Activated CD4-positive, alpha-beta T cell treated with anti-CD3 and anti-CD28 coated beads, Interleukin-2, amount 50 U/mL, for 4 hours (primary cell): ENCODE measurements at places on chromosomes 2 and 18.

DNA sequence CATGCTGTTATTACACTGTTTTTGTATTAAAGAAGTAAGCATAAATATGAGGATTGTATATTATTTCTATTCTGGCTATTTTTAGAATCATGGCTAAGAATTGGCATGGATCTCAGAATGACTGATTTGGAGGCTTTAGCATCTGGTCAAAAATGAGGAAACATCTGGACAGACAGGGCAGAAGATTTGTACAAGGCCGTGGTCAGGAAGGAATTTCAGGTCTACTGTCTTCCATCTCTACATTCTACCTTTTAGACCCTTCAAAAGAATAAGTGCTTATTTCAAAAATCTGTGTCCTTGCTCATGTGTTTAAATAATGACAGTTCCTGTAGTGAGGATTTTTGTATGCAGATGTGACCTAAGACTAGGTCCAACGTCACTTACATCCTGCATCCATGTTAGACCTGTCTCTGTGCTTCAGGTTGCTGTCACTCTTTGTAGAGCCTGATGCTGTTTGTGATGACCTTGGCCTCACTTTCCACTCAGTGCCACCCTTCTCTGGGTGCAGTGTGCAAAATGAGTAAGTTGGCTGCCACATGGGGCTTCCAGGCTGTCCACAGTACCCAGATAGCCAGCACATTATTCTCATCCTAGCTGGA is 54.7 kb upstream of the B3GNT2 start:
- no peak for DNase-seq

DNA sequence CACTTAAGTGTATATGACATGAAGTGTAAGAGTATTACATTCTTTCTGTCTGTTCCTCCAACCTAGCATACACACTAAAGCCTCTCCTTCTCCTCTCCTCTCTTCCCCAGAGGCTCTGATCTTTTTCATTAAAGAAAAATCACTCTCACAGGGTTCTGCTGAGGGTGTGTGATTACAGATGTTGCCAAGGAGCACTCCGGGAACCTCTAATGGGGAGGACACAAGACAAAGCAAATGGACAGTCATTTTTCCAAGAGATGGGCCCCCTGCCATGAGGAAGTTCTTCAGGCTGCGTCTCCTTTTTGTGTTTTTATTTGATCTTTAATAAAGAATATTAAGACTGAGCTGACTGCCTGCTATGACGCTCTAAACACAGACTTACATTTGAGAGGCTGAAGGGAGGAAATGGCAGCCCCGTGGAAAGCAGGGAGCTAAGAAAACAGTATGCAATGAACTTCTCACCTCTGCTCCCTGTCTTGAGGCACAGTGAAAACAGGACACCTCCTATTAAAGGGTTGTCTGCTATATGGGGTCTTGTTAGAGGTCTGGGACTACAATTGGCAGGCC is 578.1 kb downstream of the PIK3C3 start:
- DNase-seq = no peak

- DNase-seq = no peak
These were observed 6.9 kb upstream of the SLC11A1 start for GRCh38 chr2:218375212-218375611.

DNA sequence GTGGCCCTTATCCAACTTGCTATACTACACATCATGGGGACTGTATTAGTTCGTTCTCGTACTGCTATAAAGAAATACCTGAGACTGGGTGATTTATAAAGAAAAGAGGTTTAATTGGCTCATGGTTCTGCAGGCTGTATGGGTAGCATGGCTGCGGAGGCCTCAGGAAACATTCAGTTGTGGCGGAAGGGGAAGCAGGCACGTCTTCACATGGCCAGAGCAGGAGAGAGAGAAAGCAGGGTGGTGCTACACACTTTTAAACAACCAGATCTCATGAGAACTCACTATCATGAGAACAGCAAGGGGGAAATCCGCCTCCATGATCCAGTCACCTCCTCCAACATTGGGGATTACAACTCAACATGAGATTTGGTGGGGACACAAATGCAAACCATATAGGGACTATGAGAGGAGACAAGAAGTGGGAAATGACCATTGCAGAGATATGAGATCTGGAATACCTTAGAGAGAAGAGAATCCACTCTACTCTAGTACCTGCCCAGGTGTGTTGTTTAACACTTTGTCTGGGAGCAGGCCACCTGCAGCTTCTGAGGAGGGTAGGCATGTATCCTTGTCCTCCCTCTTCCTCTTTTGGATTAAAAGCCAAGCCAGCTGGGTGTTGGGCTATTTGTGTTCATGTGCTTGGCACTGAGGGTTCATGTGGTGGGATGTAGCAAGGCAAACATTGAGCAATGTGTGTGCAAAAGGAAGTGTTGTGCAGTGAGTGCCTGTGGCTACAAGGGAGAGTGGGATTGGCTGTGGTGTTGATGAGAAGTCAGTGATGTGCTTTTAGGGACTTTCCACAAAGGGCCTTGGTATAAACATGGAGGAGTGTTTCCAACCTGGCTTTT is 22.8 kb downstream of the TTLL4 start:
- no peak for DNase-seq

- no peak for DNase-seq
These were observed 145.1 kb downstream of the B3GNT2 start for GRCh38 chr2:62340994-62341484.

- no peak for DNase-seq
These were observed 81.2 kb downstream of the ADD2 start for GRCh38 chr2:70686577-70687460.

GRCh38 chr2:224009605-224010315 is 29.3 kb downstream of the SERPINE2 start:
- DNase-seq = no peak

- no peak for DNase-seq
These were observed 258.0 kb downstream of the DOK6 start for GRCh38 chr18:69658685-69659084.

- no peak for DNase-seq
These were observed 113.6 kb upstream of the TTC39C start for GRCh38 chr18:23900994-23901393.

GRCh38 chr2:34001557-34001956 is 402.5 kb upstream of the FAM98A start:
- DNase-seq = no peak

DNA sequence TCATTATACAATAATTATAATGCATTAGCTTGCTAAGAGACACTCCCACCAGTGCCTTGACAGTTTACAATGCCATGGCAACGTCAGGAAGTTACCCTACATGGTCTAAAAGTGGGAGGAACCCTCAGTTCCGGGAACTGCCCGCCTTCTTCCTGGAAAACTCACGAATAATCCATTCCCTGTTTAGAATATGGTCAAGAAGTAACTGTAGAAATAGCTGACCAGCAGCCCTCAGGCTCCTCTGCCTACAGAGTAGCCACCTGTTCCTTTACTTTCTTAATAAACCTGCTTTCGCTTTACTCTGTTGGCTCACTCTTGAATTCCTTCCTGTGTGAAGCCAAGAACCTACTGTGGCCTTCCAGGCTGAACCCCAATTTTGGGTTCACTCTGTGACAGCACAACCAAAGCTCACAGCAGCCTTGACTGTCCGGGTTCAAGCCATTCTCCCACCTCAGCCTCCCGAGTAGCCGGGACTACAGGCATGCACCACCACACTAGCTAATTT is 20.0 kb upstream of the PTPN2 start:
- peak; percentile 50 for DNase-seq

GRCh38 chr2:134527381-134527780 is 191.4 kb downstream of the TMEM163 start:
- DNase-seq = no peak

DNA sequence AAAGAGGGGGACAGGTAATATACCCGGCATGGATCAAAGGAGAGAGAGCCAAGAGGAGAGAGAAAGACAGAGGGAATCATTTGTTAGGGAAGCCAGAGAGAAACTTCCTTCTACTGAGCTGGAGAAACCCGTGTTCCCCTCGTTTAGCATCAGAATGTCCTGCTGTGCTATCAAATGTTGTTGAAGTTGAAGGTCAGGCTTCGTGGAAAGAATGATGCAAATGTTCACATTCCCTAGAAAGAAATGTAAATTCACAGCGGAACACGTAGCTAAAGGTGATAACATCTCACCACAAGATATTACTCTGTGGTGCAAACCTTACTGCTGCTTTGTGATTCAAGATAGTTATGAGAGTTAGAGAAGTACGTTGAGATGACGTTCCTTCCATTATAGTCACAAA is 258.1 kb downstream of the LNPK start:
- DNase-seq = no peak

DNA sequence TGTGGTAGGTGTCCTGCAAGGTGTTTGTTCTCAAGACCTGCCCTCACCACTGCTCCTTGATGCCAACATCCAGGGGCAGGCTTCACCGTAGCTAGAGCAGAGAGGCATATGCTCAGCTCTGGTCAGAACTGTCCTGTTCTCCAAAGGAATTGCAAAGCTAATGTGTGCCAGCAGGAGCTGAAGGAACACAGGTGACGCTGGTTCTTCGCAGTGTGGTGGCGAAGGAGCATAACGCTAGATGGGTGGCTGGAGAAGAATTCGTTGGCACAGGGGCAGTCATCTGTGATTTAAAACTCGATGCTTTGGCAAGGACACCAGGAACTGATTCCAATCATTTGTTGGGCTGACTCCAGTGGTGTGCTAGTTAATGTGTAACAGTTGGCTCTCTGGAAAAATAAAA is 11.4 kb upstream of the PER2 start:
- no peak for DNase-seq

- peak; percentile 48 for DNase-seq
These were observed 1.4 kb upstream of the HSBP1L1 start for GRCh38 chr18:79962835-79963657.

DNA sequence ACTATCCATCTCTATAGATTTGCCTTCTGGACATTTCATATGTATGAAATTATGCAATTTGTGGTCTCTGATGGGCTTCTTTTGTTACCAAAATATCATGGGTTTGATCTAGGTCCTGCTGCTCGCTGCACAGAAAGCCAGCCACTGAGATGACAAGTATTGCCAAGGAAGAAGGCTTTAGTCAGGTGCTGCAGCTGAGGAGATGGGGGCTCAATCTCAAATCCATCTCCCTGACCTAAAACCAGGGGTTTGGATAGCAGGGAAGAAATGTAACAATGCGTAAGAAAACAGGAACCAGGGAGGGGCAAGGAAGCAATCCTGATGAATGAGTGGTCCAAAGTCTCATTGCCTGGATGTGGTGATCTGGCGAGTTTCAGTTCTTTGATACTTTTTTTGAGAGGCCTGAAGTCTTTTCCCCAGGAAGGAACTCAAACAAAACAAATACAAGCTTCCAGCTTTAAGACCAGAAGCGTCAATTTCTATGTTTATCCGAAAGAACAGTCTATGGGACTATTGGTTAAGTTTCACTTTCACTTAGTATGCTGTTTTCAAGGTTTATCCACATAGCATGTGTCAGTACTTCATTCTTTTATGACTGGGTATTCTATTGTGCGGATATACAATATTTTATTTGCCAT is 3.4 kb upstream of the CKAP2L start:
- DNase-seq = no peak

- DNase-seq = no peak
These were observed 97.9 kb upstream of the NOL4 start for GRCh38 chr18:34322365-34323289.

- DNase-seq = no peak
These were observed 74.0 kb downstream of the TMX3 start for GRCh38 chr18:68640861-68641260.

DNA sequence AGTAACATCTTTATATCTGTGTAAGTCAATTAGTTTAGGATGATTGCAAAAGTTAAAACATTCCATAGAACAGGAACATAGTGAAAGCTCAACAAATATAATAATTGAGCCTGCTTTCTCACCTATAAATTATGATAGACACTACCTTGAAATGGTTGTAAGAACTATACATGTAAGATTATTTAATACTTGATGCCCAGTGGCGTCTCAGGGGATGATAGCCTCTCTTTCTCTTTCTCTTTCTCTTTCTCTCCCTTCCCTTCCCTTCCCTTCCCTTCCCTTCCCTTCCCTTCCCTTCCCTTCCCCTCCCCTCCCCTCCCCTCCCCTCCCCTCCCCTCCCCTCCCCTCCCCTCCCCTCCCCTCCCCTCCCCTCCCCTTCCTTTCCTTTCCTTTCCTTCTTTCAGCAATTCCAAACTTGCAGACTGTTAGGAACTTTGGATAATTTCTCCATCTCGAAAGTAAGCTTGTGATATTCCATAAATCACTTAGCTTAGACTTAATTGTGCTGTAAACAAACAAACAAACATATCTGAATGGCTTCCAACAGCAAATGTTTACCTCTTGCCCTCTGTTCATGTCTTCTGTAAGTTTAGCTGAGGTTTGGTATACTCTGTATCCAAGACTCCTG is 1102.7 kb downstream of the TSN start:
- no peak for DNase-seq

DNA sequence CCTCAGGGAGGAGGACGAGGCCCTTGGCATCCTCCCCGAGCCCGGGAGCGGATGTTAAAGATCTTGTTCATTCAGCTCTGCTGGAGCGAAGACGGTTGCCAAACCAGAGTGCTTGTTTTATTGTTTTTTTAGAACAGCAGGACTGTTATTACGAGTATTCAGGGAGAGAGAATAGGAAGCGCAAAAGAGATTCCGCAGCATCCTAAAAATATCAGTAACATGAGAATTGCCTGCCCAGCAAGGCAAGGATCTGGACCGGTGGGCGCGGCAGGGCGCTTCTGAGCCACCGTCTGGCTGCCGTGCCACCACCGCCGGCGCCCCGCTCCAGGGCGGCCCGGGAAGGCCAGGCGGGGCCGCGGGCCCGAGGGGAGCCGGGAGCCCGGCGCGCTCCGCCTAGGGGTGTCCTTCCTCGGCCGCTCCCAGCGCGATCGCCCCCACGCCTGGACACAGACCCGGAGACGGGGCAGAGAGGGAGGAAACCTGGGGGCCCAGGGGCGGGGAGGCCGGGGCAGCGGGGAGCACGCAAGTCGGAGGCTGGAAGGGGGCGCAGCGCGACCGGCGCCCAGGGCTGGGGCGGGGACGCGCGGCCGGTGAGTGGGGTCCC is 843 bp downstream of the CYS1 start:
- DNase-seq = no peak

DNA sequence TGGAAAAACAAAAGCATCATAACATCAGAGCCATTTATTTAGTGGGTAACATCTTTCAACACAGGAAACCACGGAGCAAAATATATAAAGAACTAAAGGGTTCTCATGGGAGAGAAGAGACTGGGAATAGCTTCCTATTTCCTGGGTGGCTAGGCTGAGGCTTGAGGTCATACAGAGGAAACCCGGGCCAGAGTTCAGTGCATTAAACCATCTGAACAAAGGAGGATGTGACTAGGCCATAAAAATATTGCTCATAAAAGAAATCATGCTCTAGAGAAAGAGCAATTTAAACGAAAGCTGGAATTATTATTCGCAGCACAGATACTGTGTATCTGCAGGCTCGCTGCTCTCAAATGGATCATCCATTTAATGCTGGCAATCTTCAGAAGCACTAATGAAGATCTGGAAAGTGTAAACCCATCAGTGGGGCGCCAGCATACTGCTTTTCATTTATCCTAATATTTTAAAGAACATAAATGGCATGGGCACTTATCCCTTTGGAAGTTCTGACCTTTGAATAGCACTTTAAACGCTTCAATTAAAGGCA is 83.3 kb downstream of the GALNT14 start:
- no peak for DNase-seq

DNA sequence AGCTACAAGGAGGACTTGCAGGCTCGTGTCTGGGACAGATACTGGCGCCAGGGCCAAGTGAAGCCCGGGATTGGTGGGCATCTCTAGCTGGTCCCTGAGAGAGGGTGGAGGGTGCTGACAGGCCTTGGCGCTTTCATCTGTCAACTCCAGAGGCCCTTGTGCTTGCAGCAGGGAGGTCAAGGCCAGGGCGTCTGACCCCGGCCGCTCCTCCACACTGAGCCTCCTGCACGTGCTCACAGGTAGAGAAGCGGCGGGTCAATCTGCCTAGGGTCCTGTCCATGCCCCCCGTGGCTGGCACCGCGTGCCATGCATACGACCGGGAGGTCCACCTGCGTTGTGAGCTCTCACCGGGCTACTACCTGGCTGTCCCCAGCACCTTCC is 9.5 kb downstream of the CAPN10 start:
- DNase-seq = no peak
